NCI-H774 (cell line): ENCODE measurements at places on chromosomes 12 and 14.

- DNase-seq = no peak
Measured at GRCh38 chr12:77362509-77363210, 297.3 kb upstream of the E2F7 start.

- DNase-seq = no peak
Measured at GRCh38 chr14:42011221-42011620, 404.5 kb downstream of the LRFN5 start.

DNA sequence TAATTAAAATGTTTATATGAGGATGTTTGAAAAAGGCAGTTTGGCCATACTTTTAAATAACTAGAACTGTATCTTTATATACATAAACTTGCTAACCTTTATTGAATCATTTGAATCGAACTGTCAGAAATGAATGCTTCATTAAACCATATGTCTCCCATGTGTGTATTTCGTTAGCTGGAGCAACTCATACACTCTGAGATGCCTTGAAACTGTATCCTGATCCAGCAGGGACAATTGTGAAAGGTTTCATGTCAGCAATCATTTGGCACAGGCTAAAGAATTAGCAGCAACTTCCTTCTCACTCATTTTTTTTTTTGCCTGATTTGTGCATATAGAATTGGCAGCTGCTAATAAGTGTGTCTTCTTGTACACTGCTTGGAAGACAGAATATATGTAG is 109.9 kb downstream of the NAV3 start:
- DNase-seq = no peak

GRCh38 chr12:104805186-104805585 is 152.9 kb downstream of the SLC41A2 start:
- no peak for DNase-seq

DNA sequence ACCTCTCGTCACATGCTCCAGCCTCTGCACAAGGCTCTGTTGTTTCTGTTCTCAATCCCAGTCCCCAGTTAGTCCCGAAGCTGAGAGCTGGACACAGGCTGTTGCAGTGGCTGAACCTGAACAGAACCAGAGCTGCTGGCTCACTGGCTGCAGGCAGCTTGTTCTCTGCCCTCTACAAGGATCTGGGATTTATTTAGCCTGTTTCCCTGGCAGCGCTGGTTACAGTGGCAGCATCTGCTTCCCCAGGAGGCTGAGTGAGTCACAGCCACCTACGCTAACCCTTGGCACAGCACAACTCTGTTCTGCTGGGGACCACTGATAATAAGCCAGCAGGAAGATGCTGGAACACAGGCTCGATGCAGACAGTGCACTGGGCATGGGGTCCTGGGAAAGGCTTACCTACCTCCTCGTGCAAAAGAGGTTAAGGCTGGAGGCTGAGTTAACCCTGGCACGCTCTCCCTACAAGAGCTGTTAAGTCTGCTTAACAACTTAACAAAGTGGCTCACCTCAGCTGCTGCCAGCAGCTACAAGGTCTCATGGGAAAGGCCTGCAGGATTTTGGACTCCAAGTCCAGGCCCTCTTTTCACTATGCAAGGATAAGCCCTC is 299.6 kb downstream of the PCNX1 start:
- no peak for DNase-seq

- no peak for DNase-seq
Measured at GRCh38 chr12:116525418-116526001, 33.7 kb upstream of the MAP1LC3B2 start.

DNA sequence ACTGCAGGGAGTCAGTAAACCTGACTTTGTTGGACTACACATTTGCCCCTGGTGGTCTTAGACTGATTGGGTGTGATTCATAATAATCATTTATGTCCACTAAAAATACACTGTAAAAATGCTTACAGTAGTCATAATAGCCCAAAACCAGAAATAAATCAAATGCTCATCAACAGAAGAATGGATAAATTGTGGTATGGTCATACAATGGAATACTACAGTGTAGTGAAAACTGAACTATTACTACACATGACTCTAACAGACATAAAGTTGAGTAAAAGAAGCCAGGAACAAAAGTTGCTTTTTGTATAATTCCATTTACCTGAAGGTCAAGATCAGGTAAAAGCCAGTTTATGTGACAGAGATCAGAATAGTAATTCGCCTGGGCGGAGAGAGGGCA is 57.2 kb upstream of the CDKL1 start:
- DNase-seq = no peak

DNA sequence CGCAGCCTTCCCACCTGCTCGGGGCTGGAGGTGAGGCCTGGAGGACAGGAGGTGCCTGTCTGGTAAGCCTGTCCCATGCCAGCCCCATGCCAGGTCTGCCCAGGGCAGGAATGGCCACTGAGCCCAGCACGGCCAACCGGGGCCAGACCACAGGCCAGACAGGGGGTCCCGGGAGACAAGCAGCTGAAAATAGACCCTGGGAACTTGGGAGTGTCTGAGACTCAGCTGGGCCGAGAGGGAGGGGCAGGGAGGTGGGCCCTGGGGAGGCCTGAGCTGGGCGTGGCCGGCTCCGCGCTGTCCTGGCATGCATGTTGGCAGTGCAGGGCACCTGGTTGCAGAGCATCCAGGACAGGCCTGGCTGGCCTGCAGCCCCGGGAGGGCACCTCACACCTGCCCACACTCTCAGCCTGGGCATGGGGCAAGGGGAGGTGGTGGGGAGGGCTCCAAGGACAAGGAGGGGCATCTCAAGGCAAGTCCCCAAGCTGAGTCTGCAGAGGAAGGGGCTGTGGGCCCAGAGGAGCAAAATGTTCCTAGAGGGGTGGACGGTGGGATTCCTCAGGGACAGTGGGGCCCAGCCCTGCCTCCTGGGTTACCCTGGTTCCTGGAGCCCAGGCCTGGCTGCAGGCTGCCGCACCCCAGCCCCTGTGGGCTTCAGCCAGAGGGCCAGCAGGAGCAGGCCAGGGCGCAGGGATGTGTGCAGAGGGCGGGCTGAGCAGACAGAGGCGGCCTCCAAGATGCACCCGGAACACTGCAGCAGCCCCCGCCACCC is 3.2 kb upstream of the CRIP1 start:
- no peak for DNase-seq

GRCh38 chr12:91551927-91552326 is 369.3 kb upstream of the DCN start:
- no peak for DNase-seq

- no peak for DNase-seq
Measured at GRCh38 chr12:18907728-18908127, 169.8 kb downstream of the CAPZA3 start.

DNA sequence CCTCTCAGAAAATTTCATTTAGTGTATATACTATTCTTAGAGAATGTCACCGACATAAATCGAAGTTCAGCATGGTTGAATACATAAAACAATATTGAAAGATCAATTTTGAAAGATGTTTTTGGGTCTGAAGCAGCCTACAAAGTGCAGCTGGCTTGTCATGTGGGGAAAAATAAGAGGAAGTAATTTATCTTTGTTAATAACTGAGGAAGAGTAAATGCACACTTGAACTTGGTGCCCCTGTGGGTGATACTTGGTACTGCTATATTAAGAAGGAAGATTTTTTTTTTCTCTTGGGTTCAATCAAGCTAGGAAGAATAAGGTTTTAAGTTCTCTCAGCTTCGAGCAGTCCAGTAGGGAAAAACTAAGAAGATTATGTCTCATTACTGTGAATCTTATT is 661.3 kb downstream of the RPL10L start:
- no peak for DNase-seq

GRCh38 chr12:52387859-52388258 is 2.4 kb upstream of the KRT84 start:
- no peak for DNase-seq

DNA sequence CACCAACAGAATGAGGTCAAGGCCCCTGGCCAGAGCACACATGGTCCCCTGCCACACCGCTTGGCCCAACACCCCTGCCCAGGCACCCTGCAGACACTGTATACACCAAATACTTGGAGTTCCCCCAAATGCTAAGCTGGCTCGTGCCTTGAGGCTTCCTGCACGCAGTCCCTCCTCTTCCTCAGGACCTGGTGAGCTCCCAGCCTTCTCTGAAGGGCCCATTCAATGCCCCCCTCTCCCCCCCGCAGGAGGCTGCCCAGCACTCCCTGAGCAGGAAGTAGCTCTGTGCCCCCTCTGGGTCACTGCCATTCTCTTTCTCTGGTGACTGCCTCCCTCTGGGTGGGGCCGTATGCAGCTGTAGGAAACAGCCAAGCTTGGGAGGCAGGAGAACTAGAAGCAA is 75.3 kb downstream of the ITPK1 start:
- DNase-seq = no peak

GRCh38 chr12:88897723-88898122 is 317.5 kb upstream of the KITLG start:
- DNase-seq = no peak

GRCh38 chr14:37590428-37591139 is 4.5 kb downstream of the FOXA1 start:
- DNase-seq = no peak

DNA sequence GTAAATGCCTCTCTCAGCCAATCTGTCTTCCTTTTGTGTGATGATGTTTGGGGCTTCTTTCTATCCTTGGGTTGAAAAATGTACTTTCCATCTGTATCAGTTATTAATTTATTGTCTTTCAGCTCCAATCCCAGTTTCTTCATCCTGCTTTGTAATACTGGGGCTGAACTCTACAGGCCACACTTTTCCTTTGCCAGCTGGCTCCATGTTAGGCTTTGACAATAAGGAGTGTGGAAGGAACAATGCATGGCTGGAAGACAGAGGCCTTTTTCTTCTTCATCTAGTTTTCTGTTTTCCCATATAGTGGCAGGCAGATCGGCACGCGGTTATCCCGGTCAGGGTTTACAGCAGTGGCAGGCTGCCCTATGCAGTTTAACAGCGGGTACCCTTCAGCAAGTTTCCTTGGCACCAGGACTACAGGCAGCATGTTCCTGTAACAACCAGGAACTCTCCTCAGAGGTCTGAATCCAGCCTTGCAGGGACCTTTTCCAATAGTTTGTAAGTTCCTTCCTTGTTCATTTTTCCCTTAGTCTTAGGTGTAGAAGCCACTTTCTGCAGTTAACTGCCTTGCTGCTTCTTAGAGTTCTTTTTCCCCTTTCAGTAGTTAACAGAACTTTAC is 38.5 kb upstream of the CRACR2A start:
- DNase-seq = no peak

DNA sequence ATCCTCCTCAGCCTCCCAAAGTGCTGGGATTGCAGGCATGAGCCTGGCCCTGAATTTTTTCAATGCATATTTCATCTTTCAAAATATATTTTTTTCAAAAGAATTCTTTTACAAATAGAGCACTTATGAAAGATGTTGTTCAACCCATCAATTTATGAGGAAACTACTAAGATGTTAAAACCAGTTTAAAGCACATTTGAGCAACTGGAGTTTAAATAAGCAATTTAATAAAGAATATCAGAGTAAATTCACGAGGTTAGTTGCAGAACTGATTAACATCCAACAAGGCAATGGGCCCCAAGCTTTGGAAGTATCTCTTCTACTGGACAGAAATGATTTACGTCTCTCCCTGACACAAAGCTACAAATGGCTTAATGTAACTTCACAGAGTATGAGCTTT is 23.3 kb downstream of the GLT1D1 start:
- no peak for DNase-seq

DNA sequence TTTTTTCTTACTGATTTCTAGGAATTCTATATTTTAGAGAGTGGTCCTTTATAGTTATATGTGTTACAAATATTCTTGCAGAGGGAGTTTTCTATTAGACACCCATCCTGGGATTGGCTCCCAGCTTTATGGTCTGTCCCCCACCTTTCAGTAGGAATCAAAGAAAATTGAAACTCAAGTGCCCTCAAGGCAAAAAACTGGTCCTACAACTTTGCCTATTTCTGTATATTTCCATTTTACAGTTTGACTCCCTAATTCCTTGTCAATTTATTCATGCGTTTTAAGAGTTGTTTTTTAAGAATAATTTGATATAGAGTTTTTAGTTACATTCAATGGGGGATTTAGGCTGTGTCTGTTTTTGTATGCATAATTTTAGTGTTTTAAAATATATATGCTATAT is 208.9 kb downstream of the SYNE2 start:
- no peak for DNase-seq

- no peak for DNase-seq
Measured at GRCh38 chr14:104603711-104604401, 716 bp downstream of the TMEM179 start.

DNA sequence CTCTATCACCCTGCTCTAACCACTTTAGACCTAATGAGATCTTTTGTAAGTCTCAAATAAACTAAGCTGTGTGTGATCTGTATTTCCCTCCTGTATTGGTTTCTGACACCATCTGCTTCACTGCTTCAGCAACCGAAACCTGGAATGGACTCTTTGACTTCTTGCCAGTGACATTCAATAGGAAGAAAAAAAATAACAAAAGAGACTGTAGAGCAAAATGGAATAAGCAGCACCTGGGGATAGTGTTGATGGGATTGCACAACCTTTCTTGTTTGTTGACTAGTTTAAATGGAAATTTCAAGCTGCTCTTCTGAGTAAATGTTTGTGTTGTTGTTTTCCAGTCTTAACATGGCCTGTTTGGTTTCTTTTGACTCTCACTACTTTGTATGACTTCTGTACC is 888.6 kb upstream of the SEL1L start:
- DNase-seq = no peak

- DNase-seq = no peak
Measured at GRCh38 chr14:77158175-77158881, 16.7 kb upstream of the ZDHHC22 start.

- peak; percentile 12 for DNase-seq
Measured at GRCh38 chr12:98635657-98636323, 8.8 kb downstream of the IKBIP start.

DNA sequence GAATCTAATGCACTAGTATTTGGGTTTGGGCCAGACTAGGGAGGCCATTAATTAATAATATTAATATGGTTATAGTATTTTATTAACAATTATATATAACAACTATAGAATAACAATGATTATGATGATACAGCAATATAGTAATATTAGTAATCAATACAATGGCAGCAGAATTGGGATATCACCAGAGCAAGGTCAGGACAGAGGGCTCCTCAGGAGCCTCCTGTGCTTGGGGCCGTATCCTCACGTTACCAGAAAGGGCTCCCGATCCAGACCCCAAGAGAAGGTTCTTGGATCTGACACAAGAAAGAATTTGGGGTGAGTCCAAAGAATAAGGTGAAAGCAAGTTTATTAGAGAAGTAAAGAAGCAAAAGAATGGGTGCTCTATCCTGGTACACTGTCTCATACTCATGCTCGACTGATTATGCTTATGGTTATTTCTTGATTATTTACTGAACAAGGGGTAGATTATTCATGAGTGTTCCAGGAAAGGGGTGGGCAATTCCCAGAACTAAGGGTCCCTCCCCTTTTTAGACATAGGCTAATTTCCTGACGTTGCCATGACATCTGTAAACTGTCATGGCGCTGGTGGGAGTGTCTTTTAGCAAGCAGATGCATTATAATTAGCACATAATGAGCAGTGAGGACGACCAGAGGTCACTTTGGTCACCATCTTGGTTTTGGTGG is 61.6 kb downstream of the RIN3 start:
- DNase-seq = no peak

- DNase-seq = no peak
Measured at GRCh38 chr14:92797935-92798653, 4.0 kb downstream of the GOLGA5 start.

DNA sequence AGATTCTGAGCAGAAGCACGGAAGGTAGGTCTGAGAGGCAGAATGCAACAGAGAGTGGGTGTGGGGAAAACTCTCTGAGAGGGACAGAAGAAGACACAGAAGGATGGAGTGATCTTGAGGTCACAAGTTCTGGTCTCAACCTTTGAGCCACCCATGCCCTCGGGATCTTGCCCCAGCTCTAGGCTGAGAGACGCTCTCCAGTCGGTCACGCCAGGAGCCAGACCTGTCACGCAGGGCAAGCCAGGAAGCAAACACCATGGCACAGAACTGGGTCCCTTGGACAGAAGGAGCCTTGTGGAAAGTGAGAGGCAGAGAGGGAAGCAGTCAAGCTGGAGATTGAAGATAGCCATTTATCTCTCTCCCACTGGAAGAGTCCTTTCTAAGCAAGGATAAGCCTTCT is 79.0 kb downstream of the VWF start:
- no peak for DNase-seq
